ENCODE measurements at places on chromosomes 7 and 10.

DNA sequence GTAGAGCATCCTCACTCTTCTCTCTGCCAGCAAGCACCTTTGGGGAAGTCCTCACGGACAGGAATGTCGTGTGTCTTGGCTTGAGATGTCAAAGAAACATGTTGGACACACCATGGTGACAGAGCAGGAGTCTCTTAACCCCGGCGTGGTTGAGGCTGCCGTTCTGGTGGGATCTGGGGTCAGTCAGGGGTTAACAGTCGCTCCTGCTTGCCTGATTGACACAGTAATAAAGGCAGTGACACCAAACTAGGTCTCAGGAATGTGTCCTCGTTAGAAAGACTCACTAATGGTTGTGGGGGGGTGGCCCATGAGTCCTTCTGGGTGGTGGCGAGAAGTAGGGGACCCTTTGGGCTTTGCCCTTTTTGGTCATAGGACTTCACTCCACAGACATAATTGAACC, 69.0 kb downstream of the TCF7L2 start:
- no peak for DNase-seq

- DNase-seq, result no peak
Measured at GRCh38 chr10:112532189-112532588, 85.2 kb downstream of the VTI1A start.

DNA sequence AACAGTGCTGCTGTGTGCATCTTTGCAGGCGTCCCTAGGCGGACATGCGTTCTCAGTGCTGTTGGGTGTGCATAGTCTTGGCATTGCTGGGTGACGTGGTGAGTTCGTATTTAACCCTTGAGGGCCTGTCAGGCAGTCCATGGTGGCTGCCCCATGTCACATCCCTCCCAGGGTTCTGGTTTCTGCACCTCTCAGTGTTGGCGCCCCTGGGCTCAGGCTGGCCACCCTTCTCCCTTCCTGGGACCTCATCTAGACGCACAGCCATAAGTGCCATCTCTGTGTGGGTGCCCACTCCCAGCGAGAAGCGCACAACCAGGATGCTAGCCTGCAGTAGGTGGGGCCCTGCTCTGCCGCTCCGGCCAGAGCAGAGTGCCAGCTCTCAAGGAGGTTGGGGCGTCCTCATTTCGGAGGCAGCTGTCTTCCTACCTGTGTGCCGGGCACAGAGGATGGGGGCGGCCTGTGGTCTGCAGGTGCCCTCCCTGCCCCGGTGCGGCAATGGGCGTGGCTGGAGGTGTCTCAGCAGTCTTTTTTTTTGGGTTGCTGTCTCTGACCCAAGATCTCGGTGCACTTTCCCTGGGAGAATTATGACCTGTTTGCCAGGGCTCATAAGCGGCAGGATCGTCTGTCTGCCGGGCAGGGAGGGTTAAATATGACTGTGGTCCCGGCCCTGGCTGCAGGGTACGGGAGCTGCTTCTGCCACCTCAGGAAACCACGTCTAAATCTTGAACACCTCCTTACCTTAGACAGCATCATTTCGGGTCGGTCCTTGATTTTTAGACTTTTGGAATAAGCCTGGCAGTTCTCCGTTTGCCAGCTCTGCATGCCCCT, 6.5 kb downstream of the INPP5A start:
- no peak for DNase-seq

GRCh38 chr7:31432836-31433340, 81.0 kb upstream of the ITPRID1 start:
- no peak for DNase-seq

GRCh38 chr7:33762151-33762910, 143.0 kb upstream of the BMPER start:
- no peak for DNase-seq

DNA sequence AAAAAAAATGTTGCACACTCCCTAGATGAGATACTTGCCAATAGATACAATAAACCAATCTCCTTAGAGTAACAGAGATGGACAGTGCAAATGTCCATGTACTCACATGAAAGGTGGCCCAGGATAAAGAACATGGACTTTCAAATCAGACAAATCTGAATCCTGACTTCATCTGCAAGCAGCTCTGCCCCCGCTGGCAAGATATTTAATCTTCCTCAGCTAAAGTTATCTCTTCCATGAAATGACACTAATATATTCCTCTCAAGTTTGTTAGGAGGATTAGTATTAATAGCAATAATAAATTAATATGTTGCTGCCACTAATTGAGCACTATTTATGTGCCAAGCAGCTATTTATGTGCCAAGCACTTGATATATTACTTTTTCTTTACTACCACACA, 148.6 kb upstream of the YAE1 start:
- no peak for DNase-seq

- no peak for DNase-seq
Measured at GRCh38 chr10:24645784-24646183, 77.9 kb downstream of the ARHGAP21 start.

Data from heart left ventricle (tissue), 16 donors.